ENCODE measurements at places on chromosomes 4 and X.

DNA sequence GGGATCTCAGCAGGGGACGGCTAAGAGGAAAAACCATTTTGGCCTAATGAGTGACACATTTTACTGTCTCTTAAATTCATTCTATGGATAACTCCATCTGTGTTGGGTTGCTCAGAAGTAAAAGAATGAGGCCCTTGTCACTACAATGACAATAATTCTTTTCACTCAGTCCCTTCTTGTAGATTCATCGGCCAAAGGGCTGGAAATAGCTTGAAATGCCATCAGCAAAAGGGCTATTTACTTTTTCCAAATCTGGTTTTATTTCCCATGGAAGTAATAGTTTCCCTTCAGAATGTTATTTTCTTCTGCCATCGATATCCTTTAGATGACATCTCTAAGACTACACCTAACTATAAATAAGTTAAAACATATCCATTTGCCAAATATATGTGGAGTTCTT is 7.4 kb downstream of the MEPE start:
- no peak for DNase-seq

- no peak for DNase-seq
Measured at GRCh38 chrX:34875204-34875603, 67.4 kb upstream of the FAM47B start.

DNA sequence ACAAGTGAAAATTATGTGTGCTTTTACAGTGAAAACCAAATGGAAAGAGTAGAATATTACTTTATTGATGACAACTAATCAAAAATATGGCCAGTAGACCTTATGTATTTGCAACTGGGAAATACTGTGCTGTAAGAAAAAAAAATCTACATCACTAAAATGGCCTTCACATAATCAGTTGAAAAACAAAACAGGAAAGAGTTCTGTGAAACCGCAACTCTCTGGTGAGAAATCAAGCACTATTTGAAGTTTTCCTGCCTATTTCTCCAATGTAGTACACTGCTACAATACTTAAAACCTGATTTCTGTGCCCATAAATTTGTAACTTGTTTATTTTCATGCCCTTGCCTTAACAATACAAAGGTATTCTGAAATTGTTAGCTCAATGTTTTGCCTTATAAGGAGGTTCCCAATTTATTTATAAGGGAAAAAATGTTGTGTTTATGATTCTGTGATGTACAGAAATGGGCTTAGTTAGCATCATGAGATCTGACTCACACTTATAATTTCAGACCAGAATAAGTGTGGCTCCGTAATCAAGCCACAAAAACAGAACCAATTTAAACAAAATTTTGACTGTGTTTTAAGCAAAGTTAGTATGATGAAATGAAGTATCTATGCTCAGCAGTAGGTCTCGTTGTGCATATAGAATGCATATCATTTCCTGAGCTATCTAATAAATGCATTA is 147.1 kb downstream of the FAT4 start:
- no peak for DNase-seq

DNA sequence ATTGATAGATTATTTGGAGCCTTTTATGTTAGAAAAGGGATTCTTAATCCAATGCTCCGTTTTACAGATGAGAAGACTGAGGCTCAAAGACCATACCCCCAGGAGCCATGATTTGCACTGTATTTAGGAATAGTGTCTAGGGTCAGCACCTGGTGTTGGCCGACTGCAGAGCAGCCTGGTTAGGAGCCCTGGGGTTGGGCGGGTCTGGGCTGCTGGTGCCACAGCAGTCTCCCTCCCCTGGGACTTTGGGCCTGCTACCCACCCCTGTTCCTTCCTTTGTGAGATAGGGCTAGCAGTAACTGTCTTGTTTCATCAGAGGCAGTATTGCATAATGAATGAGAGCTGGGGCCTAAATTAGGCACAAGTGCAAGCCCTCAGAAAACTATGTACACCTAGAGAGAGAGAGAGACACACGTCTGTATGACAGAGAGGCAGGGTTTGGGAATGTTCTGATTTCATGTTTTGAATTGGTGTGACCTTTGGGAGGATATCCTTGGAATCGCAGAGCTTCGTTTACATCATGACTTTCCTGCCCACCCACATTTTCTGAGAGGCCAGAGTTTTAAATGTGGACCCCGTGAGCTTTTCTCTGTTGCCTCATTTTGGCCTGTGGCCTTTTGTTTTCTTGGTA is 111.7 kb downstream of the PTTG2 start:
- no peak for DNase-seq

GRCh38 chr4:84547211-84547610 is 35.7 kb upstream of the CDS1 start:
- DNase-seq: no peak

DNA sequence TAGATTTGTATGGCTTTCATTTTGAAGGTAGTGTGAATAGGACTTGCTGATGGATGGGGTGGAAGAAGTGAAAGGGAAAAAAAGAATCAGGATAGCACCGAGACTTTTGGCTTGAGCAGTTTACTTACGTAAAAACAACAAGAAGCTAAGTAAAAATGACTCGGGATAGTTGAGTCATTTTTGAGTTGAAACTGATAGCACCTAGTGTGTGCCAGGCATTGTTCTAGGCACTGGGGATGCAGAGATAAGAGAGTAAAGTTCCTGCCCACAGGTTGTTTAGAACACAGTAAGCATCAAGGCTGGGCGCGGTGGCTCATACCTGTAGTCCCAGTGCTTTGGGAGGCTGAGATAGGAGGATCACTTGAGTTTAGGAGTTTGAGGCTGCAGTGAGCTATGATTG is 34.7 kb downstream of the ADD1 start:
- DNase-seq: no peak

- peak; percentile 27 for DNase-seq
Measured at GRCh38 chrX:73563738-73564068, 706 bp downstream of the CHIC1 start.

- no peak for DNase-seq
Measured at GRCh38 chrX:20664131-20664530, 397.4 kb upstream of the RPS6KA3 start.

DNA sequence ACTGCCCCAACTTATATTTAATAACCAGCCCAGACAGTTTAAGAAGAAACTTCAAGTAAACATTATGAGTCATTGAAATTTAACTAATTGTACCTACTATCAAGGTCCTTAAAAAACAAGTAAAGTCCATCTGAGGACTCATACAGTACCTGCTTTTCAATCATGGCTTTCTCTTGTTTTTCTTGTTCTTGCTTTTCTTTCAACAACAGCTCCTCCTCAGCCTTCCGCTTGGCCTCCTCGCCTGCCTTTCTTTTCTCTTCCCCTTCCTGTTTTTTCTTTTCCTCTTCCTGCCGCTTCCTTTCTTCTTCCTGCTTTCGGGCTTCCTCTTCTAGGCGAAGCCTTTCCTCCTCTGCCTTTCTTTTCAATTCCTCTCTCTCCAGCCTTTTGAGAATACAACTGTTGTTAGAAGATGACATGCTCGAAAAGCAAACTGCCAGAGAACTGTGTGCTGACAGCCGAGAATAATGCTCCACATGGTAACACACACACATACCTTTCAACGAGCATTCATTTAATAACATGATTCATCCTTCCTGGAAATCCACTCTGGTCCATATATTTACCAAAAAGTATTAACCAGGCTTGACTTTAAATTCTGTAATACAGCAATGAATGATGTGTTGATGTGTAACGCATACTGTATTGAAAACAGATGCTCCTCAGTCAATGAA is 25.2 kb upstream of the BCLAF3 start:
- DNase-seq: no peak

DNA sequence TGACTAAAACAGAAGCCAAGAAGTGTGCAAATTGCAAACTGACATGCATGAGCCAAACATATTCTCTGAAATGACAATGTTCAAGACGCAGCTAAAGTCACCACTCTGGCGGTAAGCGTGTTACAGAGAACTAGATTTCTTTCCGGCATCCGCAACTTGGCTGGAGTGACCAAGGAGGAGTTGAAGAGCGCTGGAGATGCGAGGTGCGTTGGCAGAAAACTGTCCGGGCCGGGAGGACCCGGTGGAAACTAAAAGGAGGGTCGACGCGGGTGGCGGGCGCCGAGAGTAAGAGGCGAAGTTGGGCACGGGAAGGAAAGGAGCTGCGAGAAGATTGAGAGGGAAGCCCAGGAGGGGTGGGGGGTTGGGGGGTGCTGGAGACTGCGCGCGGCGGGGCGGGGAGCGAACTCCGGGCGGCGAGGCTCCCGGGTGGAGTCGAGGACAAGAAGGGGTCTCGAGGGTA is 807 bp downstream of the SEL1L3 start:
- DNase-seq: peak; percentile 26

GRCh38 chr4:183808097-183808456 is 97.0 kb upstream of the STOX2 start:
- no peak for DNase-seq

- peak; percentile 58 for DNase-seq
Measured at GRCh38 chr4:41212616-41213203, 1.6 kb downstream of the APBB2 start.

DNA sequence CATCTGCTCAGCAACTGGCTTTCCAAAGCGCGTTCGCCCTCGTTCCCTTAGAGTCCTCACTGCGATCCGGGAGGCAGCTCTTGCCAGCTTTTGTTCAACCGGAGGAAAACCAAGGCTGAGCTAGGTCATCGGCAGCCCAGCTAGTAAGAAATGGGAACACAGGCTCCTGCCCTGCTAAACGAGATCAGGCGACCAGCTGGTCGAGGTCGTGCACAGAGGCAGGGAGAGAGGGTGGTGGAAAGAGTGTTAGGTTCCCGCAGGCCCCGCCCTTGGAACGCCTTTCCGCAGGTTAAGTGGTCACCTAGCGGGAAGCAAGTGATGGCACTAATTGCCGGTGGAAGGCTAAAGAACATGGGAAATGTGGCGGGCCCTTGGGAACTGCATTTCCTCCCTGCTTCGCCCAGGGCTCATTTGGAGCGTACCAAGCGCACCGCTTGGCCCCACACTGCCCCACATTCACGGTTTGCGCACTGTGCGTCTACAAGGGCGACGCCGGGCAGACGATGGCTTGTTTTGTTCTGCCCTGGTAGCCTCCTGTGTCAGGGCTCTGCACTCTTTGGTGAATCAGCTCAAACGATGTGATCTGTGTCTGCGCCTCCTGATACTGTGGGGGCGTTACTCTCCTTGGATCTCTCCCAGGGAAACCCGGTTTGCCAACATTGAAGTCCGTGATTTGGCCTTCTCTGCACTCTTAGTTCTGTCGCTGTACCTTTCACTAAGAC is 7.2 kb upstream of the PRDM8 start:
- no peak for DNase-seq

GRCh38 chr4:97330917-97331316 is 812.4 kb downstream of the STPG2 start:
- DNase-seq: no peak

DNA sequence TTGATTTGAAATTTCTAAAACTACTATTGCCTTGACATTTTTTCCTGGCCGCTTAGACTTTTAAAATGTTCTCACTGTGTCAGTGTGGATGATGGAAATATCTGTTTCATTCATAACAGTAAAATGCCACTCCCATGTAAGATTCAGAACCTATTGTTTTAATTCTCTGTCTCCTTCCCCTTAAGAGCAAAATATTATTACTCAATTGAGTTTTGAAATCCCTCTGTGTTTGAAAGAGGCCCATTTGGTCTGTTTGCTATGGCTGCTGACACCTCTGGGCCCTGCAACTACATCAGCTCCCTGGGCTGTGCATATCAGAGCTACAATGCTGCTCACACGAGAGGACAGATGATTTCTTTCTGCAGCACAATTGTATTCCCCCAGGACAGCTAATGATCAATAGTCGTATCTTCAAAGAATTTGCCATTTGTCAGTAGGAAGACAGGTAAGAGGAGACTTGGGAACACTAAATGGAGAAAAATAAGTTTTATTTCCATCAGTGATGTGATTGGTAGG is 388.0 kb upstream of the GALNT7 start:
- no peak for DNase-seq

GRCh38 chrX:79630033-79631009 is 263.2 kb upstream of the ITM2A start:
- peak; percentile 61 for DNase-seq

- peak; percentile 6 for DNase-seq
Measured at GRCh38 chrX:116490104-116490503, 27.3 kb upstream of the CT83 start.

GRCh38 chrX:134669378-134670098 is 11.3 kb upstream of the PLAC1 start:
- peak; percentile 35 for DNase-seq

DNA sequence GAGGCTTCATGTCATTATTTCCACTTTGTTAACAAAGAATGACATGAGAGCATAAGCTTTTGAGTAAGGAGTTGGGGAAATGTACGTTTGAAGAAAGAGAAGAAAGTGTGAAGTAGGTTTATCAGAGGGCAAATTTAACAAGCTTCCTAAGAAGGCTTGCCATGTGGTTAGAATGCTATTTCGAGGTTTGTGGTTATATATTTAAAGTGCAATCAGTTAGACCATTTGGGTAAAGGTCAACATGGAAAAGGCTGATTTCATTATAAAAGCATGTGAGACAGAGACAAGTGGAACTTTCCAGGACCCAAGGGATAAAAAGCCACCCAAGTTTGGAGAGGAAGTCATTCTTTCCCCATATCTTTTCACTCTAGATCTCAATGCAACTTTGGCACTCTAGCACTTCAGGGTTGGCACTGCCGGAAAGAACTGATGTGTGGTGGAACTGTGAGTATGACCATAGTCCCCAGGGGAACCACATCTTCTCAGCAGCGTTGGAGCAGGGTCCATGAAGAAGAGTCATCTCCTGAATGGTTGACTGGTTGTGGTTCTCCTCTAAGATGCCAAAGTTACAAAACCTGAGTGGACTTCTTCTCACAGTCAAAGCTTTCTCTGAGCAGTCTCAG is 529.9 kb downstream of the MID1IP1 start:
- DNase-seq: no peak

GRCh38 chrX:155070663-155070974 is 317 bp downstream of the CMC4 start:
- no peak for DNase-seq

DNA sequence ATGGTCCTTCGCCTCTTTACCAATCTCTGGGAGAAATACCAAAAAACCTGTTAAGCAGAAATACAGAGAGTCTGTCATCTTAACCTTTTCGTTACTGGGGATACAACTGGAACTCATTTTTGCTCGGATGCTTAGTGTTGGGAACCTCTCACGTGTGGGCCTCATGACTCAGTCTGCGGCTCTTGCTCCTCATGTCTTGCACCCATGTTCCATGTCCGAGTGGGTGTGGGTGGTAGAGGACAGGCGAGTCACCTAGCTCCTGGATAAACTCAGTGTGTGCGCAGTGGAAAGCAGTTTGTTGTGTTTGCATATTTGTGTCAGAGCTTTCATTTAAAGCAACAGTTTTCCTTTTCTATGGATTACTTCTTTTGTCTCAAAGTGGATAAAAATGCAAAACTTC is 70.6 kb downstream of the TNIP2 start:
- no peak for DNase-seq
